ENCODE measurements at places on chromosomes 6 and 20. TPM values are rescaled to one million over a fixed set of nuclear protein-coding genes. Genes with fewer than 3 reads are reported as not detected.

DNA sequence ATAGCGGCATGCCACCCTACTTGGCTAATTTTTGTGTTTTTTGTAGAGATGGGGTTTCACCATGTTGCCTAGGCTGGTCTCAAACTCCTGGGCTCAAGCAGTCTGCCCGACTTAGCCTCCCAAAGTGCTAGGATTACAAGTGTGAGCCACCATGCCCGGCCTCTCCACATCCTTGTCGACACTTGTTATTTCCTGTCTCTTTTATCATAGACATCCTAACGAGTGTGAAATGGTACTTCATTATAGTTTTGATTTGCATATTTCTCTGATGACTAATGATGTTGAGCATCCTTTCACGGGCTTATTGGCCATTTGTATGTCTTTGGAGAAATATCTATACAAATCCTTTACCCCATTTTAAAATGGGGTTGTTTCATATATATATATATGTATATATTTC, 39.0 kb upstream of the ASXL1 start:
- no peak overlapping the region for H3K4me3 ChIP-seq
- H3K4me1 ChIP-seq = peaks cover 30% of the 10 kb centered on the region
- no peaks in the 10 kb centered on the region for H3K27me3 ChIP-seq

DNA sequence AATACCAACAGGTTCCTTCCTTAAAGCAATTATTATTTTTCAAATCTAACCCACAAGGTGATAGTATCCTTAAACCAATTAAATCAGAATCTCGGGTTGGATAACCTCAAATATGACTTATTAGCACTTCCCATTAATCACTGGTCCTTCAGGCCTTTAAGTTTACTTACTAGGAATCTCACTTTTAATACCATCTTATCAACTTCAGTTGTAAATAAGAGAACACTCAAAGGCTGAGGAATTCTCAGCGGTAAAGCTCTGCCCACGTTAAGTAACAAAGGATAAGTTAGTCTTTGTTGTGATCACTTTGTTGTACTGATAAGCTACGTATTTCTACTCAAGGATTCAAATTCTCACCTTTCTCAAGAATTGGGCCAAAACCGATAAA, 82.0 kb downstream of the OR2B2 start:
- H3K4me1 ChIP-seq = peaks cover 47% of the 10 kb centered on the region
- peak overlapping the region; percentile 77 for H3K4me3 ChIP-seq
- no peak for DNase-seq
- H3K36me3 ChIP-seq = peaks cover 4% of the 10 kb centered on the region

DNA sequence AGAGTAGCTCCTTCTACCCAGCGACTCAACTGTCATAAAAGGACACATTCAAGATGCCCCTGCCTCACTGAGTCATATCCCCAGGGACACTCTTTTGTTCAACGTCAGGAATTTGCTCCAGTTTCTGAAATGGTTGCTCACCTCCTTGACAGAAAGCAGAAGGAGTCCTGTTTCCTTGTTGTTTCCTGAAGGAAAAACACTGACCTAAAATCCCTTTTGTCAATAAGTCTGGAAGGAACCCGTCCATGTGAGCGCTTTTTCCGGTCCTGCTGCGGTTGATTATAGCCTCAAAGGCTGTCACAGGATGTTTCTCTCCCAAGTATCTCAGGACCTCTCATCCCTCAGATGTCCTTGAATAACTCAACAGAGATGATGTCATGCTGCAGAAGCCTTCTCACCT, 113.6 kb upstream of the PLEKHG1 start:
- H3K27me3 ChIP-seq = peaks cover 28% of the 10 kb centered on the region
- H3K4me1 ChIP-seq = peaks cover 3% of the 10 kb centered on the region
- H3K27ac ChIP-seq = no peak overlapping the region
- H3K36me3 ChIP-seq = no peaks in the 10 kb centered on the region

DNA sequence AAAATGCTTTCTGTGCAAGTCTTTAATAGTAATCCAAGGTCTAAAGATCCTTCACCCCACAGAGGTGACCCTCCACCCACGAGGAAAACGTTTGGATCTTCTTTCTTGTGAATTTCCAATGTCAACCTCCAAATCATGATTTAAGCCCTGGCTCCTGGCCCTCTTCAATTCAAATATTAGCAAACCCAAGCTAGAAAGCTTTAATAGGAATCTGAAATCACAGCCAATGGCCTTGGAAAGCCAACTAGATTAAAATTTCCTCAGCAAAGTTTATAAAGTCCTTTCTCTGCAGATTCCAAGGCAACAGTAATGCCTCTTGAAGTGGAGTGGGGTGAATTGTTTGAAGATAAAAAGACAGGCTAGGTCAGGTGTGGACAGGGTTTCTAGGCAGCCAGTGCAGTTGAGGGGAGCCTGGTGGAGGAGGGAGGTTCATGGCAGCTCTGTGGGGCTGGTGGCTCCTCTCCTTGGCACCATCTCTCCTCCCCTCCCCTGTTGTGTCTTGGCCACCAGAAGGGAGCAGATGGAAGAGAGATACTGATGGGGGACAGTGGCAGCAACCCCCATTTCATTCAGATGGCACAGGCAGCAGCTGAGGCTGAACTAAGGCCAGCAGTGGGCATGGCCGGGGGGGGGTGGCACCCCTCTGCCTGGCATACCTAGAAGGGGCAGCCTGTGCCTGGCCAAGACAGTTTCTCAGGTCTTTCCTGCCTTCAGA, 12.0 kb upstream of the UQCC2 start:
- H3K4me3 ChIP-seq = no peak overlapping the region
- no peaks in the 10 kb centered on the region for H3K36me3 ChIP-seq
- peaks cover 14% of the 10 kb centered on the region for H3K27me3 ChIP-seq
- H3K4me1 ChIP-seq = peaks cover 15% of the 10 kb centered on the region

DNA sequence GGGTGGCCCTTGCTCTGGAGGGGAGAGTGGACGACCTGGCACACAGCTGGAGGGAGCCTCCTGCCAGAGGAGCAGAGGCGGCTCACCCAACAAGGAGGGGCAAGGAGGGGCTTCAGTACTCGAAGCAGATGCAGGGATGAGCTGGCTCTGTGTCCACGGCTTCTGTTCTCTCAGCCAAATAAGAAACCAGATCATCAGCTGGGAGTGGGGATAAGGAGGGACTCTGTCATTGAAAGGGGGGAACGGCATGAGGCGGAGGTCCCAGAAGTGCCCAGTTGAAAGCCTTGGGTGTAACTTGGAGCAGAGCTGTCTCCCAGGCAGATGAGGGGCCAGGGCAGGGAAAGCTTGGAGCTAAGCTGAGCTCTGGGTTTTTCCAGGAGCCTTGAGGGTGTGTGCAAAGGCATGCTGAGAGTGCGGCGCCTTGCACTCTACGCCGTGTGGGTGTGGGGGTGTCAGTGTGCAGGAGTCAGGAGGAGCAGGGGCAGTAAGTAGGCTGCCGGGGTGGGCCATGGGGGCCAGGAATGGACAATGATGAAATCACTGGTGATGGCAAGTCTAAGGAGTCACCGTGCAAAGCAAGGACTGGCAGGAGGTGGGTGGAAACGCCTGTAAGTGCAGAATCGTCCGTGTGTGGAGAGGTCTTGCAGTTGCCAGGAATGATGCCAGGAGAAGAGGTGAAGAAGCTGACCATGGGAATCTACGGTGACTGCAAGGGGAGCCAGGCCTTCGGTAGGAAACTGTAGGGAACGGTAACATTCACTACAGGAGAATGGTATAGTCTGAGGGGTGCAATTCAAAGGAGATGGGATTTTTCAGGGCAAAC, 85.4 kb upstream of the FOXQ1 start:
- no peak overlapping the region for H3K27ac ChIP-seq
- no peaks in the 10 kb centered on the region for H3K36me3 ChIP-seq
- peaks cover 16% of the 10 kb centered on the region for H3K27me3 ChIP-seq
- H3K4me1 ChIP-seq = no peaks in the 10 kb centered on the region
- H3K4me3 ChIP-seq = no peak overlapping the region
- DNase-seq = no peak

- H3K36me3 ChIP-seq = no peaks in the 10 kb centered on the region
- no peaks in the 10 kb centered on the region for H3K4me1 ChIP-seq
- H3K27ac ChIP-seq = no peak overlapping the region
- DNase-seq = no peak
Measured at GRCh38 chr6:72080260-72080941, 194.1 kb downstream of the RIMS1 start.

- H3K27me3 ChIP-seq = peaks cover 6% of the 10 kb centered on the region
- peak overlapping the region; percentile 98 for H3K27ac ChIP-seq
- H3K4me1 ChIP-seq = peaks cover 9% of the 10 kb centered on the region
- peak; percentile 94 for DNase-seq
Measured at GRCh38 chr6:29887819-29888776, 54.2 kb upstream of the HLA-A start.

- H3K27me3 ChIP-seq = no peaks in the 10 kb centered on the region
- H3K36me3 ChIP-seq = no peaks in the 10 kb centered on the region
- H3K4me1 ChIP-seq = peaks cover 12% of the 10 kb centered on the region
- H3K27ac ChIP-seq = no peak overlapping the region
Measured at GRCh38 chr6:5315881-5316280, 54.6 kb downstream of the FARS2 start.

PTPRT gene
- total RNA-seq = not detected

SPATA25 gene
- 0.46 TPM for total RNA-seq

VSX1 gene
- not detected for total RNA-seq

OPN5 gene
- total RNA-seq = not detected

CRISP3 gene
- not detected for total RNA-seq
